ENCODE measurements at places on chromosomes 4 and X.

- H3K27me3 ChIP-seq: no peaks in the 10 kb centered on the region
- no peaks in the 10 kb centered on the region for H3K36me3 ChIP-seq
- H3K4me1 ChIP-seq: no peaks in the 10 kb centered on the region
Measured at GRCh38 chr4:182764642-182765041, 152.5 kb downstream of the DCTD start.

DNA sequence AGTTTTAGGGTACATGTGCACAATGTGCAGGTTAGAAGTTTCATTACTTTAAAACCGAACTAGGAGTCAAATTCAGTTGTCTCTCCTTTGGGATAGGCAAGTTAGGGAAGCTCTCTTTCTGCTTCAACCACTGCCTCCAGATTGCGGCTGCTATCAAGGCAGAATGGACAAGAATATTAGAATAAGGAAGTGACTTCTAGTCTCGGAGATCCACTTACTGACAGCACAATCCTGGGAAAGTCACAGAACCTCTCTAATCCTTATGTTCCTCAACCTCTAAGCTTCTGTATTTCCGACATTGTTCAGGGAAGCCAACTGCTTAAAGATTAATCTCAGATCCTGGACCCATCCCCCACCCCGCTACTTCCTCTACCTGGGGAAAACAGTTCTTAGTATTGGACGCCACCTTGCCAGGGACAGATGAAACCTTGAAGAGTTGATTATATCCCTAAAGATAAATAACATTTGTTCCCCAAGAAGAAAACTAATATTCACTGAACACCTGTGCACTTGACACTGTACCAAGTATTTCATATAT lies 2.1 kb downstream of the NUP62CL start:
- H3K27me3 ChIP-seq: no peaks in the 10 kb centered on the region
- H3K27ac ChIP-seq: no peak overlapping the region
- DNase-seq: no peak
- H3K4me3 ChIP-seq: no peak overlapping the region
- no peaks in the 10 kb centered on the region for H3K4me1 ChIP-seq

DNA sequence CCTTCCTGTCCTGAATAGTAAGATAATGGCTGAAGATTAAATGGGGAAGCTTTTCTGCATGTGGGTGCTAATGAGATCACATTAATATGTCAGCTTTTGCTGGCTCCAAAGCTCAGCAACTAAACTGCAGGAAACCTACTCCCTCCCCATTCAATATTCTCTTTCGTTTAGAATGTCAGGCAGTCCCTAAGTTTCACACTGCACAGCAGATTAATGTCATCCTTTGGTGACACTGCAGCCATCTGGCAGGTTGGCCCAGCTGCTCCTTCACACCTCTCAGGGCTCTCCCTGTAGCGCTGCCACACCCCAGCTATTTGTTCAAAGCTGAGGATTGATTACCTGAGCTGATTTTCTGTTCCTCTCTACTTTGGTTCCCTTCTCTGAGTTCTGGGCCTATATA lies 110.5 kb downstream of the KDR start:
- no peaks in the 10 kb centered on the region for H3K27me3 ChIP-seq
- no peak overlapping the region for H3K4me3 ChIP-seq
- no peak overlapping the region for H3K27ac ChIP-seq
- H3K4me1 ChIP-seq: no peaks in the 10 kb centered on the region
- no peak for DNase-seq

- DNase-seq: no peak
- H3K27me3 ChIP-seq: no peaks in the 10 kb centered on the region
- peak overlapping the region; percentile 76 for H3K27ac ChIP-seq
- H3K36me3 ChIP-seq: no peaks in the 10 kb centered on the region
- no peak overlapping the region for H3K4me3 ChIP-seq
- H3K4me1 ChIP-seq: peaks cover 44% of the 10 kb centered on the region
Measured at GRCh38 chr4:15413010-15413622, 14.7 kb upstream of the C1QTNF7 start.

DNA sequence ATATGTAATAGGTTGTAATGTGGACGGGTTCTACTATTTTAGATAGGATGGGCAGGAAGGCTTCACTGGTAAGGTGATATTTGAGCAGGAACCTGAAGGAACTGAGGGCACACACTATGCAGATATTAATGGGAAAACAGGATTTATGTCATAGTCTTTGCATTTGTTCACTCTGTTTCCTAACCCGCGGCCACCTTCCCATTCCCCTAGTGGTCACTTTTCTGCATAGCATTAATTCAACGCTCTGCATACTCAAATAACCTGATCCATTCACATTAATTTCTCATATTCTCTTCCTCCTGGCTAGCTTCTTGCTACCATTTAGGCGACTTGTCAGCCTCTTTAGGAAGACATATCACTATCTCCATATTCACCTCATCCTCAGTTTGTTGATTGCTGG lies 61.5 kb downstream of the GSPT2 start:
- no peaks in the 10 kb centered on the region for H3K4me1 ChIP-seq
- H3K4me3 ChIP-seq: no peak overlapping the region
- H3K36me3 ChIP-seq: no peaks in the 10 kb centered on the region
- DNase-seq: no peak

- no peak for DNase-seq
- H3K27me3 ChIP-seq: no peaks in the 10 kb centered on the region
- H3K27ac ChIP-seq: no peak overlapping the region
- H3K36me3 ChIP-seq: no peaks in the 10 kb centered on the region
- H3K4me1 ChIP-seq: no peaks in the 10 kb centered on the region
Measured at GRCh38 chr4:70601422-70602039, 9.5 kb downstream of the AMBN start.

GRCh38 chrX:36867143-36867542 lies 141.0 kb upstream of the FAM47C start:
- no peaks in the 10 kb centered on the region for H3K27me3 ChIP-seq
- no peak for DNase-seq
- no peak overlapping the region for H3K27ac ChIP-seq
- H3K4me3 ChIP-seq: no peak overlapping the region

GRCh38 chr4:94486372-94486801 lies 34.6 kb downstream of the PDLIM5 start:
- no peak for DNase-seq
- H3K4me1 ChIP-seq: peaks cover 17% of the 10 kb centered on the region

DNA sequence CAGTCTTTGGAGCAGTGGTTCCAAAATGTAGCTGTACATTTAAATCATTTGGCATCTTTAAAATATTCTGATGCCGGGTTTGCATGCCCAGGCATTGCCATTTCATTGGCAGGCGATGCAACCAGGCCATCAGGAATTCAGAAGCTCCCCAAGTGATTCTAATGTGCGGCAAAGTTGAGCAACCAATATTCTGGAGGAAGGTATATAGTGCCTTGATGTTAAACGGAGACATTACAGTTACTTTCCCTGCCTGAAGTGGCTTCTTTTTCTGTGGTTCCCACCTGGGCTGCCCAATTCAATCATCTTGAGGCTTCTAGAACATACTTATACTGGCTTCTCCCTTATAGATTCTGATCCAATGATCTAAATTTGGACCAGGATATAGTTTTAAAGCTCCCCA lies 68.7 kb upstream of the PGM2 start:
- H3K36me3 ChIP-seq: no peaks in the 10 kb centered on the region
- DNase-seq: no peak
- no peaks in the 10 kb centered on the region for H3K27me3 ChIP-seq
- peaks cover 10% of the 10 kb centered on the region for H3K4me1 ChIP-seq

- H3K36me3 ChIP-seq: no peaks in the 10 kb centered on the region
- no peak overlapping the region for H3K4me3 ChIP-seq
- H3K4me1 ChIP-seq: no peaks in the 10 kb centered on the region
- no peaks in the 10 kb centered on the region for H3K27me3 ChIP-seq
Measured at GRCh38 chr4:72969976-72970375, 99.5 kb downstream of the COX18 start.

GRCh38 chrX:41441934-41442823 lies 5.0 kb upstream of the NYX start:
- no peaks in the 10 kb centered on the region for H3K27me3 ChIP-seq
- H3K36me3 ChIP-seq: no peaks in the 10 kb centered on the region
- H3K27ac ChIP-seq: peak overlapping the region; percentile 60
- no peaks in the 10 kb centered on the region for H3K4me1 ChIP-seq

DNA sequence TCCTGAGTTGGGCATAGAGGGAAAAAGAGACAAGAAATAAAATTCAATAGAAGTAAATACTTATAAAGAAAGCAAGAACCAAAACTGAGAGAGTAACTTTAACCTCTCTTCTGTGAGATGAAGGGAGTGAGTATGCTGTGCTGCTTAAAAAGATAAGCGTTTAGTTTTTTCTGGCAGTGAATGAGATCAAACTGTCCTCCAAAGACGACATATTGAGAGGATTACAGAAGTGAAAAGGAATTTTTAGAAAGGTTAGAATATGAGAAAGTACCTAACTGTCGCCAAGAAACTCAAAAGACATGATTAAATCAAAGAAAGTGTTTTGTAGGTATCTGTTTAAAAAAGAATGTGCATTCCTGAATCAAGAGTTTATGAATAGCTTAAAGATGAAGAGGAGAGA lies 16.0 kb downstream of the GAB1 start:
- H3K4me1 ChIP-seq: peaks cover 60% of the 10 kb centered on the region
- H3K36me3 ChIP-seq: no peaks in the 10 kb centered on the region
- no peaks in the 10 kb centered on the region for H3K27me3 ChIP-seq
- no peak overlapping the region for H3K4me3 ChIP-seq

DNA sequence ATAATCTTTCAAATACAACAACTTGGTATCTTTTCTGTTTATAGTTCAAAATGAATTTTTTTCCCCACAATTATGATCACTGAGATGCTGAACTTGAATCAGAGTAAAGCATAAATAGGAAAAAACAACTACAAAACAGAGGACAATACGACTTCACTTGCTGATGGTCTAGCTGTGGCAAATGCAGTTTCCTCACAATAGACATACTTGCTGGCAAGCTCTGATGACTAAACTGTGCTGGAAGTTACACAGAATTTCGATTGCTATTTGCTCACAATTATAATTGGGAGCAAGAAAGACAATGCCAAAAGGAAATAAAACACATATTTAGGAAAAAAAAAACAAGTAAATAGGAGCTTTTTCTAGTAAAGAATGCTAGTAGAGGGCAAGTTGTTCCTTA lies 14.7 kb downstream of the VEGFC start:
- peaks cover 23% of the 10 kb centered on the region for H3K4me1 ChIP-seq
- H3K4me3 ChIP-seq: no peak overlapping the region
- no peaks in the 10 kb centered on the region for H3K36me3 ChIP-seq
- no peaks in the 10 kb centered on the region for H3K27me3 ChIP-seq
- no peak overlapping the region for H3K27ac ChIP-seq

DNA sequence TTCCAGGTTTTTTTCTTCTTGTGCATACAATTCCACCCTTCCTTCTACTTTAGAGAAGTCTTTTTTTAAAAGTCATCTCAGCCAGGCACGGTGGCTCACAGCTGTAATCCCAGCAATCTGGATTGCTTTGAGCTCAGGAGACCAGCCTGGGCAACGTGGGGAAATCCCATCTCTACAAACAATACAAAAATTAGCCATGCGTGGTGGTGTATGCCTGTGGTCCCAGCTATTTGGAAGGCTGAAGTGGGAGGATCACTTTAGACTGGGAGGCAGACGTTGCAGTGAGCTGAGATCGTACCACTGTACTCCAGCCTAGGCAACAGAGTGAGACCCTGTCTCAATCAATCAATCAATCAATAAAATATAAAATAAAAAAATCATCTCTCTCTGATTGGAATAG lies 14.8 kb downstream of the ELOVL6 start:
- no peaks in the 10 kb centered on the region for H3K4me1 ChIP-seq
- no peak for DNase-seq
- H3K36me3 ChIP-seq: no peaks in the 10 kb centered on the region
- H3K27ac ChIP-seq: no peak overlapping the region

- H3K27me3 ChIP-seq: no peaks in the 10 kb centered on the region
- no peak overlapping the region for H3K27ac ChIP-seq
- no peaks in the 10 kb centered on the region for H3K4me1 ChIP-seq
- DNase-seq: no peak
- H3K4me3 ChIP-seq: no peak overlapping the region
- H3K36me3 ChIP-seq: no peaks in the 10 kb centered on the region
Measured at GRCh38 chrX:136694431-136695087, 46.6 kb downstream of the CD40LG start.

GRCh38 chr4:184680698-184681097 lies 31.2 kb downstream of the PRIMPOL start:
- H3K27ac ChIP-seq: no peak overlapping the region
- peaks cover 7% of the 10 kb centered on the region for H3K36me3 ChIP-seq
- H3K4me3 ChIP-seq: no peak overlapping the region
- no peaks in the 10 kb centered on the region for H3K4me1 ChIP-seq
- no peaks in the 10 kb centered on the region for H3K27me3 ChIP-seq

- H3K27ac ChIP-seq: no peak overlapping the region
- H3K4me3 ChIP-seq: no peak overlapping the region
- no peaks in the 10 kb centered on the region for H3K27me3 ChIP-seq
- H3K4me1 ChIP-seq: no peaks in the 10 kb centered on the region
- no peak for DNase-seq
Measured at GRCh38 chr4:138749303-138749702, 266.3 kb upstream of the NOCT start.
